Activated naive CD8-positive, alpha-beta T cell treated with anti-CD3 and anti-CD28 coated beads for 36 hours (primary cell): ENCODE measurements at places on chromosomes 11 and 22. TPM values are rescaled to one million over a fixed set of nuclear protein-coding genes. Genes with fewer than 3 reads are reported as not detected.

CHORDC1 gene
- 86.3 TPM for total RNA-seq

TPBGL gene
- 0.45 TPM for total RNA-seq

SYNGR1 gene
- total RNA-seq = 7.4 TPM

OR5A1 gene
- total RNA-seq = not detected

TRIM6 gene
- 1.4 TPM for total RNA-seq

GPHA2 gene
- not detected for total RNA-seq

GRAP2 gene
- 65.5 TPM for total RNA-seq

BBOX1 gene
- total RNA-seq = not detected

POU2F3 gene
- not detected for total RNA-seq

- no peak for DNase-seq
Measured at GRCh38 chr11:1122664-1123002, 35.1 kb upstream of the MUC5AC start.

- no peak for DNase-seq
Measured at GRCh38 chr22:47064016-47064415, 301.6 kb downstream of the TBC1D22A start.

GRCh38 chr11:68468217-68468828, 7.8 kb downstream of the PPP6R3 start:
- no peak for DNase-seq

GRCh38 chr11:44267750-44268613, 42.0 kb downstream of the ALX4 start:
- no peak for DNase-seq

DNA sequence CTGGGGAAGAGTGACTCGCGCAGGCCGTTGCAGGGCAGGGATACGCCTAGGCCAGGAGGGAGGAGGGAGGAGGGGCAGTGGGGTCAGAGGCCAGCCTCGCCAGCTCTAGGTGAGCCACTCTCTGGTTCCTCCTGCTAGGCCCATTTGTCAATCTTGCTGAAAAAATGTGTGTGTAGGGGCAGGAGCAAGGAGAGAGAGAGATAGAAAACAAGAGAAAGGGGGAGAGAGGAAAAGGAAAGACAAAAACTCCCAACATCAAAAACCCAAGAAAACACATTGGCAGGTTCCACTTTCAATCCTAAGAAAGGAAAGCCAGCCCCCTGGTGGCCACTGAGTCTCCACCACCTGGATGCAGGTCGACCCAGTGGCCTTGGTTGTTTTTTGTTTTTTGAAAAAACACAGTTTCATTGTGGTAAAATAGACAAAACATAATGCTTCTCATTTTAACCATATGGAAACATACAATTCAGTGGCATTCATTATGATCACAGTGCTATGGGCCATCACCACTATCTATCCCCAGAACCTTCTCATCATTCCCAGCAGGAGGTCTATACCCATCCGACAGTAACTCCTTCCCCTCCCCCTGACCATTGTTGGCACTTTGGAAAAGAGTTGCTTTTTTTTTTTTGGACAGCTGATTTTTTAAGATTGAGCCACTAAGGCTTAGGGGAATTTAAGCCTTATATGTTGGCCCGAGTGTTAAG, 10.9 kb downstream of the OMP start:
- DNase-seq = peak; percentile 25

DNA sequence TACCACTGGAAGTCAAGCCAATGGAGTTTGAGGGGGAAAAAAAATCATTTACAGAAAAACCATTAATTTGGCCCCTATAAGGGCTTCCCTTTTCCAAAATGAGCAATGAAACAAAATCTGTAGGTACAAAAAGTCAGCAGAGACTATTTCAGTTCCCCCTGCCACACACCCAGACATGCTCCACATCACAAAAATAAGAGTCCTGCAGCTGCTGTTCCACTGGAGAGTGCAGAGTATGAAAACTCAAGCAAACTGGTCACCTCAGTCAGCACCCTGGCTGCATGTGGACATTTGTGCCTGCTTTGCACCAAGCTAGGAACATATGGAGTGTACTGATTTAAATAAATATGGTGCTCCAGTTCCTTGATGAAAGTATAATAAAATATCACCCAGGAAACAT, 15.1 kb downstream of the POU2AF1 start:
- DNase-seq = no peak

GRCh38 chr22:24975813-24976341, 23.4 kb downstream of the KIAA1671 start:
- DNase-seq = no peak

DNA sequence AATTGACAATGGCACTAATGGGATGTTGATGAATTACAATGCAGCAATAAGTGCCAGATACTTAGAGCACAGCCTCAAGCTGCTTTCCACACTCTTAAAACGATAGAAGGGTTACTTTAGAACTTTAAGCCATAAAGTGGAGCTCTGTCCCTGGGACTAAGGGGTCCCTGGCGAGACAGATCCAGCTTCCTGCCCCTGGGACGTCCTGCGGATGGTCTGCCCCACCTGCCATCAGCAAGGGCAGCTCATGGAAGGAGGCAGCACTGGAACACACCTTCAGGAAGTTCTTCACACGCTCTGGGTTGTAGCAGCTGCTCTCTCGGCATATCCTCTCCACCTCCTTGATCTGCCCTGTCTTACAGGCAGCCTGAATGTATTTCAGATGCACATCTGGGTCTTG, 45.1 kb upstream of the SLC25A1 start:
- no peak for DNase-seq
